ENCODE measurements at places on chromosomes 16 and 17.

DNA sequence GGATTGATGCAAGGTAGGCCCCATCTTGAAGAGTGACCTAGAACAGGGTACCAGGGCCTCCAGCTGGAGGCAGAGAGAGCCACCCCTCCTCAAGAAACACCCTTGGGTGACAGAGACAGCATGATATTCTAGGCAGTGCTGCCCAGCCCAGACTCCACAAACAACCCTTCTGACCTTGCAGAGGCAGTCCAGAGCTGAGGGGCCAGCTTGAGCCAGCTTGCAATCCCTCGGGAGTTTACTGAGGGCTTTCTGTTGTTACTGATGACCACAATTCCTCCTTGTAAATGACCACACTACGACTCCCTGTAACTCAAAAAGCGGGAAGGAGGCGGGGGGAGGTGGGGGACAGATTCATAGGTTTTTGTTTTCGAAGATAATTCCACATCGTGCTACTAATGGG is 18.6 kb upstream of the MNT start:
- DNase-seq = no peak

- DNase-seq = no peak
Observed at GRCh38 chr17:1324201-1324771, 44.8 kb downstream of the TRARG1 start.

DNA sequence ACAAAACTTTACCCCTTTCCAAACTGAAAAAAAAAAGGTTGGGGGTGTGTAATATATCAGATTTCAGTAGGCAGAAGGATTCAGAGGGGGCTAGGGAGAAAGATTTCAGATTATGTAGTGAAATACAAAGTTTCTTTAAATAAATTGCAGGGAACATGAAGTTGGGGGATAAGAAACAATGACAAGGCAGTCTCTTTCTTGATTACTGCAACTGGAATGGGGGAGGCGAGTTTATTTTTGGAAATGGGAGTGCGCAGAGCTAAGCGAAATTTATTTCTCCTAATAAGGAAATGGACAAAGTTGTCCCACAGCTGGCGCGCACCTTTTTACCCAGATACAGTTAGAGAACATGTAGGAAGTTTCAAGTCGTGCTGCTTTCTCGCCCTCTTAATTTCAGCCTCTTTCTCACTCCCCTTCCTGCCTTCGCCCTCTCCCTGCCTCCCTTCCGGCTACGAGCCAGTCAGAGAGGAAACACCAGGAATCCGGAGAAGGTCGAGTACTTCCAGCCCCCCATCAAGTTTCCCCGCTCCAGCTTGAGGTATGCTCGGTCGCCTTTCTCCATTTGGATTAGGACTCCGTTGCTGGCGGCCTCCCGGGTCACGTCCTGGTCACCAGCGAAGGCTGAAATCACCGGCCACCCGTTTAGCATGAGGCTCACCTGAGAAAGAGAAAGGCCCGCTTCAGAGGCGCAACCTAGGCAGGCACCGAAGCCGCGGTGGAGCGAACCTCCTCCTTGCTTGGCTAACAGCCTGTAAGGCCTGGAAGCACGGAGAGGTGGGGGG is 2.5 kb downstream of the CBLN1 start:
- no peak for DNase-seq

DNA sequence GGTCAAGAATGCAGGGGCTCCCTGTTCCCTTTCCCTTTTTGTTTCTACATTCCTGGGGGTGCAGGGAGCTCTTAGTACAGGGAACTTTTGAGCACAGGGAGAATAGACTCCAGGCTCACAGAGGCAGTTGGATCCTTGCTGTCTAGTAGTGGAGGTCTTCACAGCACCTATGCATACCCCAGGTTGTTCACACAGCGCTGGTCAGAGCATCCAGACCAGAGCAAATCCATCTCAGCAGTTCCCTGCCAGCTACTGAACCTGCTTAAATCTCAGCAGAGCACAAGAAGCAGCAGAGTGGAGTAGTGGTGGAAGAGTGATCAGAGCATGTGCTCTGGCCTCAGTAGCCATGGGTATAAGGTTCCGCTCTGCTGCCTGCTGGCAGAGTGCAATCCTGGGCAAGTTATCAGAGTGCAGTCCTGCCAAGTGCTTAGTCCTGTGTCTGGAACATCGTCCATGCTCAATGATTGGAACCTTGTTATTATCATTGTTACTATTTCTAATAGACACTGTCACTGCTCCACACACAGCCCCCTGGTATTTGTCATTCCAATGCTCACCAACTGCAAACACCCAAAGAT is 220.4 kb downstream of the CBLN1 start:
- no peak for DNase-seq

DNA sequence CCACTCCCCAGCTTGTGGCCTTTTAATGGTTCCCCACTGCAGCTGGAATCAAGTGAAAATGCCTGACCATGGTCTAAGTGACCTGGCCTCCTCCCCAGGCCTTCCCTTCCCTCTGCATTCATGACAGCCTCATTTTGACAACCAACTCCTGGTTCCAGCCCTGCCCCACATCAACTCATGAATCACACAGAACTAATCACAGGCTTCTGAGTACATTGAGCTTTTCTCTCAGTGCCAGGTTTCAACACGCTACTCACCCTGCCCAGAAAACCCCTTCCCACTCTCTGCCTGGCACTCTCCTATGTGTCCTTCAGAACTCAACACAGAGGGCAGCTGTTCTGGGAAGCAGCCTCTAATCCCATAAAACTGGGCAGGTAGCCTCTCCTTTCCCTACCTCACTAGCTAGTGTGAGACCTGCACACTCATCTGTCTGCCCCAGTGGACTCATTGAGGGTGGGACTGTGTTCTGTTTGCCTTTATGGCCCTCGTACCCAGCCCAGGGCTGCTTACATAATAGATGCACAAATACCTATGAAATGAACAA is 313.6 kb downstream of the GRIN2A start:
- no peak for DNase-seq

DNA sequence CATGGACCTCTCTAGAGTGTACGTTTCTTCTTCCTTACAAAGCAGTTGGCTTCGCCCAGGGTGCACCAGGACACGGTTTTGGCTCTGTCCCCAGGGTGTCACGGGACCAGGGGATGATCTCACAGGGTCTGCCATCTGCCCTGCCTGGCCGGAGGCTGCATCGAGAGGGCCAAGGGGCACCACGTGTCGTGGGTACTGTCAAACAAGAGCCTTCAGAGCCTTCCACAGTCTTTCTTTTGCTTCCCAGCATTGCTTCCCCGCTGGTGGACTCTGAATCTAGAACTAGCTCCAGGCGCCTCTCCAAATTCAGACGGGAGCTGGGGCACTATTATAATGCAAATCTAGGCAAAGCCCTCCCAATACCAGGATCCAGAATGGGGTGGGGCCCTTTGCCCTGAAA is 47.9 kb downstream of the MAPT start:
- peak; percentile 16 for DNase-seq

DNA sequence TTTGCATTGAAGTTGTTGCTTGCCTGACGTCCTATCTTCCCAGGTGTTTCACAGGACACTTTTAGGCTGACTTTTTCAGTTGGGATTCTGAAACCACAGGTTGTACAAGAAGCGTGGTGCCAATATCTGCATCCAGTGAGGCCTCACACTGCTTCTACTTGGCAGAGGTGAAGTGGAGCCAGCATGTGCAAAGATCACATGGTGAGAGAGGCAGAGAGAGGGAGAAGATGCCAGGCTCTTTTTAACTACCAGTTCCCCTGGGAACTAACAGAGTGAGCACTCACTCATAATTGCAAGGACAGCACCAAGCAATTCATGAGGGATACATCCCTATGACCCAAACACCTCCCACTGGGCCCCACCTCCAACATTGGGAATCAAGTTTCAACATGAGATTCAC is 5.8 kb upstream of the ABCA6 start:
- no peak for DNase-seq

DNA sequence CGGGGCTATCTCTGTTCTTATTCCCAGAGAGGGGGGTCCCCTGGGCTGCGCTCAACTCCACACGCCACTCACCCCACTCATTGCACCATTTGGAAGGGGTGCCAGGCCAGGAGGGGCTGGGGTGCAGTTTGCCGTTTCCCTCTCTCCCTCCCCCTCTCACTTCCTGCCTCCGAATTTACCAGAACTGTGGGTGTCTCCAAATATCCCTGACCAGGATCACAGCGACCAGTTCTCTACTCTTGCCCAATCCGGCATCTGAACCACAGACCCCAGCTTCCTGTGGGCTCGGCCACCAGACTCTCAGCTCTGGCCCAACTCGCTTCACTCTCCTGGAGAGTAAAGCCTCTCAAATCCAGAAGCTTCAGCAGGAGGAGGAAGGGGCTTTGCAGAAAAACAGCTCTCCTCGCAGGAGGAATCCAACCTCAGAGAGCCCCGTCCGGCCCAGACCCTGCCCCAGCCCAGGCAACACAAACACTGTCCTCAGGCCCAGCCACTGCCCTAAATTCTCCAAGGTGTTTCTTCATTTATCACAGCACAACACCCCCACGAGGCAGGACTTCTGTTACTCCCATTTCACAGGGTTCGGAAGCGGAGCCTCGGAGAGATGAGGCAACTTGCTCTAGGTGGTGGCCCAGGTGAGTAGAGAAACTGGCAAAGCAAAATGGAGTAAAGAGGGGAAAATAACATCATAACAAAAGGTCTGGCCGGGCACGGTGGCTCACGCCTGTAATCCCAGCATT is 423 bp upstream of the ASGR2 start:
- DNase-seq = no peak

DNA sequence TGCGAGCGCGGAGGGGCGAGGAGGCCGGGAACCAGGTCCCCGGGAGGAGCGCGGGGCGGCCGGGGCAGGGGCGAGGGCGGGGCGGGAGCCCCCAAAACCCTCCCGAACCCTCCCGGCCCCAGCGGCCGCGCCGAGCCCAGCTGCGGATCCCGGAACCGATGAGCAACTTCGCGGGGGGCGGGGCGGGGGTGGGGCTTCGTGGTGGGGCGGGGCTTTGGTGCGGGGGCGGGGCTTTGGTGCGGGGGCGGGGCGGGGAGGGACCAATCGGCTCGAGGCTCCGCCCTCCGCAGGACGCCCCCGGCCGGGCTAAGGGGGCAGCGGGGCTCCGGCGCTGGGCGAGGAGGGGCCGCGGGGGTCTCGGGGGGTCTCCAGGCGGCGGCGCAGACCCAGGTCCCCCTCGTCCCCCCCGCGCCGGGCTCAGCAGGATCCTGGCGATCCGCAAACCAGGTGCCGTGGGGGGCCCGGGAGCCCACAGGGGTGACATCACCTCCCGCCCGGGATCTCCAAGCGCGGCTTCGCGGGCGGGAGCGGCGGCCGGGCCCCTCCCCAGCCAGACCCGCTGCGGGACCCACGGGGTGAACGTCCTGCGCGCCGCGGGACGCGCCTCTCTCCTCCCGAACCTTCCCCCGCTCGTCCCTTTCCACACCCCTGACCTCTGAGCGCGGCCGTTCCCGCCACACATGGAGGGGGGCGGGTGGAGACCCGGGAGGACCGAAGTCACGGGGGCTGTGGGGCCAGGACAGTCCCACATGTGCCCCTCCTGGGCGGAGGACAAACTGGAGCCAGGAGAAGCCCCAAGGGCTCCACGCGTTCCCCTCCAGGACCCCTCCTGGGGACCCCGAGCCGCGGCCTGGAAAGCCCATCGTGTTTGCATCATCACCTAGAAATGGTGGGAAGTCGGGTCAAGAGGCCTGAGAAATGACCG is at the start of gene ABR:
Gene ABR, minus strand, starts transcription at position 164 of the 925 bp plus-strand sequence. CDS start 254 bp downstream, outside the sequence.
- DNase-seq = no peak

DNA sequence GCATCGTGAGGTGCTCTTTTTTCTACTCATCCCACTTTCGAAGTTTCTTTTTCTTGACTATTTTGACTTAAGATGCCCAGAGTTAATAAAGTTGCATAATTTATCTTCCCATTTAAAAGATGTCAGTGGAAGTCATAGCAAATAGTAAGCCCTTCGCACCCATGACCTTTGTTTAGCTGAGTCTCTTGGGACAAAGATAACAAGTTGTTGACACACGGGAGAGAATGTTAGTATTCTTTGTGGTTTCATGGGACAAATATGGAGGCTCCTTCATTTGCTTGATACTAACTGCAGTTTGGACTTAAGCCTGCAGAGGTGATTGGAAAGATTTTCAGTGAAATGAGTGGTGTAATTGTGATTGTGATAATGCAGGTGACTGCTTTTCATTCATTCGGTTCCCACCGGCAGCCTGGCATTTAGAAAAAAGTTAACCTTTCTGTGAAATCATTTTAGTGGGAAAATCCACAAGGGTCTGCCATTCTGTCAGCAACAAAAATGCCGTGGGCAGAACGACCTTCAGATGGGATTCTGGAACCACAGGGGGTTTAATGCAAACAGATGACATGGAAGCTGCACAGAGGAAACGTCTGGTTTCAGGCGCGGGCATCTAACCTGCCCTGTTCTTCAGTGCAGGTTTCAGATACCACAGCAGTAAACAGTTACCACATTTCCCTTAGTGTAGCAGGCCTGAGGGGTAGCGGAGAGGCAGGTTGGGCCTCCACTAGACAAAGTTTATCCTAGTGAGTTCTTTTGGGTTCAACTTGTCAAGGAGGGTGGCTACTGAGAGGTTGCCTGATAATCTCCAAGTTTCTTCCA is 123.0 kb downstream of the RPTOR start:
- DNase-seq = no peak

- DNase-seq = no peak
Observed at GRCh38 chr16:80909720-80910119, 97.0 kb downstream of the CMC2 start.

GRCh38 chr17:6160911-6161855 is 91.0 kb downstream of the WSCD1 start:
- DNase-seq = no peak

GRCh38 chr16:70391881-70392481 is 45.3 kb downstream of the DDX19A start:
- DNase-seq = peak; percentile 85

GRCh38 chr17:27290916-27291598 is 2.9 kb upstream of the WSB1 start:
- DNase-seq = no peak

GRCh38 chr16:89491974-89492687 is 1.8 kb upstream of the ANKRD11 start:
- no peak for DNase-seq

- no peak for DNase-seq
Observed at GRCh38 chr16:477301-478157, 50.0 kb upstream of the CAPN15 start.

GRCh38 chr17:8087075-8087951 is at the start of gene ALOX12B:
Gene ALOX12B (minus strand): TSS chr17:8087716. CDS start chr17:8087442, 274 bp downstream.
- no peak for DNase-seq

GRCh38 chr17:50624321-50624934 is 10.3 kb upstream of the ABCC3 start:
- DNase-seq = no peak

GRCh38 chr17:78343543-78344201 is 16.2 kb downstream of the SOCS3 start:
- DNase-seq = no peak

- DNase-seq = no peak
Observed at GRCh38 chr17:38750044-38750311, 1.8 kb upstream of the PCGF2 start.
